ENCODE measurements at places on chromosomes 13 and 19.

DNA sequence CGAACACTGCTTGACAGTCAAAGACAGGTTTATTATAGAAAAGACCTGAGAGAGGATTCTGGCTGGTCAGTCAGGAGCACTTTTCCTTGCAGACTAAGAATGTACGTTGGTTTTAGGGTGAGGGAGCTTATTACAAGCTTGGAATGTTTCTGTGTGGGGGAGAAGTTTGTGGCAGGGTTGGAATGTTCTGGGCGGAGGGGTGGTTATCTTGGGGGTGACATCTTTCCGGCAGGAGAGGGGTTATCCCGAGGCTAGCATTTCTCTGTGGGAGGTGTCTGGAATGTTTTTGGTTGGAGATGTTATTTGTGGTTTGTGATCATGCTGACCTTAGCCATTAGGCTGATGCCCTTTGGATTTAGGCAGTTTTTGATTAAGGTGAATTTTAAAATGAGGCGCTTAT is 61.8 kb downstream of the ZNF136 start:
- peak; percentile 6 for DNase-seq

DNA sequence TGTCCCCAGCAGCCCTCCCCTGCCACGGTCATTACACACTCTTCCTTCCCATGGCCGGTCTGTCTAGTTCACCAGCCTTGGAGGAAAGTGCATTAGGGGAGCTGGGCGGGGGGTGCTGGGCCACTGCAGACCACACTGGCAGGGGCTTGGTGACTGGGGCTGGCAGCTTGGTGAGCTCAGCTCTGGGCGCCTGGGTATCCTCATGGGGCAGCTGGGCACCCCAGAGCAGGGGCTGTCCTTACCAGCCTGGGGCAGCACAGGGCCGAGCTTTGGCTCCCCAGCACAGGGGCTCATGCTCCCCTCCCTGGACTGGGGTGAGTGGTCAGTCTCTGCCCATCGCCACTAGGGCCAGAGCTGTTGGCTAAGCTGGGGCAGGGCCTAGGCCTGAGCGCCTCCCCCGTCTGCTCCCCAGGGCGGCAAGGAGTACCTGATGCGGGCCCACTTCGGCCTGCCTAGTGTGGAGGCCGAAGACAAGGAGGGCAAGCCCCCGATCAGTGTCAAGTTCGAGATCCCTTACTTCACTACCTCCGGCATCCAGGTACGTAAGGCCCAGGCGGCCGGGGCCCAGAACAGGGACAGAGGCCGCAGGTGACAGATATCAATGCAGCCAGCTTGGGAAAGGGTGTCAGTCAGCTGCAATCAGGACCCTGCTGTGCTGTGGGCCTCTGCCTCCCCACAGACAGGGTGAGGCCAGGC is 35.5 kb downstream of the AP1M1 start:
- DNase-seq = no peak

DNA sequence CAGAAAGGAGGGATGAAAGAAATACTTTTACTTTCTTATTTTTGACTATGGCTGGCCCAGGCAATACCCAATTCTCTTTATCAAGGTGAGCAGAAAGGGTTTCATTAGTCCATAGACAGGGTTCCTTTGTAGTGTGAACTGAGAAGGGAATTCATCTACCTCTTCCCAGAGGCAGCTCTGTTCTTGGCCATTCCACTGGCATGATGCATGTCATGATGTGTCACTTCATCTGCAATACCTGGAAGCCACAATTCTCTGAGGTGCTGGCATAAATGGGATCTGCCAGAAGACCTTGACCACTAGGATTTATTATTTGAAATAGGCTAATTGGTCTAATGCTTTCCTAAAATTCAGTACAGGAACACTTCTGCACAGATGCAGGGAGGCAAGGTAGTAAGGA is 542.8 kb downstream of the RFC3 start:
- no peak for DNase-seq

GRCh38 chr19:11416346-11417052 is 2.6 kb downstream of the RGL3 start:
- DNase-seq = no peak

DNA sequence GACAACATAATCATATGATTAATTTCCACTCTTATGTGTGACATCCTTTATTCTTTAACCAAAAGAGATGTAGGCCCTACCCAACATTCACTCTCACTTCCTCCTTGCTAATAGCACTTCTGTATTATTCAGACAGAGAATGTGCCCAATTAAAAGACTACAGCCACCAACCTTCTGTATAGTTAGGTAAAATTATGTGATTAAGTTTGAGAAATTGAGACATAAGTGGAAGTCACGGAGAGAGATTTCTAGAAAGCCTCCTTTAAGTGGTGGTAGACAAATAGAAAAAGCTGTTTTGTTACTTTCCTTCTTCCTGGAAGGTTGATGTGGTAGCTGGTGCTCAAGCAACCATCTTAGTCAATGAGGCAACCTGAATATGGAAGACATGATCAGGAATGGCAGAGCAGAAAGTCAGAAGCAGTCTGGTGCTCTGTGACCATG is 14.8 kb downstream of the EPSTI1 start:
- DNase-seq = no peak

GRCh38 chr13:100334214-100334613 is 245.3 kb downstream of the PCCA start:
- no peak for DNase-seq

- DNase-seq = peak; percentile 21
These were observed 4.7 kb downstream of the AKAP11 start for GRCh38 chr13:42276683-42277082.

- DNase-seq = no peak
These were observed 1.3 kb upstream of the LENG1 start for GRCh38 chr19:54160854-54161253.

All from EL (cell line).